ENCODE measurements at places on chromosomes 2 and 18.

DNA sequence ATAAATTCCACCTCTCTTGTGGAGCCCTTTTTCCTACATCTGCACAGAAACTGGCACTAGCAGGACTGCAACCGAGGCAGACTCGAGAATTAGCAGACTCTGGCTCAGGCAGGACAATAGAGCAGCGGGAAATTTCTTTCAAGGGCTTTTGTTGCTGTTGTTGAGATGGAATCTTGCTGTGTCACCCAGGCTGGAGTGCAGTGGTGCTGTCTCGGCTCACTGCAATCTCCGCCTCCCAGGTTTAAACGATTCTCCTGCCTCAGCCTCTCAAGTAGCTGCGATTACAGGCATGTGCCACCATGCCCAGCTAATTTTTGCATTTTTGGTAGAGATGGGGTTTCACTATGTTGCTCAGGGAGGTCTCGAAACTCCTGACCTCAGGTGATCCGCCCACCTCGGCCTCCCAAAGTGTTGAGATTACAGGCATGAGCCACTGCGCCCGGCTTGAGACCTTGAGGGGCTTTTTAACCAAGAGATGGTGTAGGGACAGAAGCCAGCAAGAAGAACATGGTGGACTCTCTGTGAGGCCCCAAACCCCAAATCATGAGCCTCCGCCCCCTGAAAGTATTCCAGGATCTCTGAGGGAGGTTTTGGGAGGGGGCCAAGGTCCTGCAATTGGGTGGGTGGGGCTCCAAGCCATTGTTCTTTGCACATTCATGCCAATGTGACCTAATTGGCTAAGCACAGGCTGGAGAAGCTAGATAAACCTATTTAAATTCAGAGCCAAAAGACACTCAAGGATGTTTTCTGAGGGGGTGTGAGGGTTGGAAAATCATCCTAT, 68.4 kb upstream of the MSH2 start:
- no peak for DNase-seq

- no peak for DNase-seq
Observed at GRCh38 chr2:178449700-178450523, 1.1 kb downstream of the PRKRA start.

DNA sequence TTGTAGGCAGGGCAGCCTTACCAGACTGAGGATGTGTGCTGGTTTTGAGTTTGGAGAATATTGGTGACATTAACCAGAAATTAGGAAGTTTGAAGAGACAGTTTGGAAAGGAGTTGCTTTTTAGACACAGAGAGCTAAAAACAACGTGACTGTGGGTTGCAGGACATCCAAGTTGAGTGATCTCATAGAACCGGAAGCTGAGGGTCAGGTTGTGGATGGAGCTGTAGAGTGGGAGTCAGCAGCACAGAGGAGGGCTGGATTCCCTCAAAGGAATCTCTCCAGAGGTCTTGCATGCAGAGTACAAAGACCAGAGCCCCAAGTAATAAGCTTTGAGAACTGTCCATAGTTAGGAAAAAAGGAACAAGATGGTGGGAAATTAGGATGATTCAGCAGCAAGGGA, 9.3 kb downstream of the MAPRE3 start:
- no peak for DNase-seq

DNA sequence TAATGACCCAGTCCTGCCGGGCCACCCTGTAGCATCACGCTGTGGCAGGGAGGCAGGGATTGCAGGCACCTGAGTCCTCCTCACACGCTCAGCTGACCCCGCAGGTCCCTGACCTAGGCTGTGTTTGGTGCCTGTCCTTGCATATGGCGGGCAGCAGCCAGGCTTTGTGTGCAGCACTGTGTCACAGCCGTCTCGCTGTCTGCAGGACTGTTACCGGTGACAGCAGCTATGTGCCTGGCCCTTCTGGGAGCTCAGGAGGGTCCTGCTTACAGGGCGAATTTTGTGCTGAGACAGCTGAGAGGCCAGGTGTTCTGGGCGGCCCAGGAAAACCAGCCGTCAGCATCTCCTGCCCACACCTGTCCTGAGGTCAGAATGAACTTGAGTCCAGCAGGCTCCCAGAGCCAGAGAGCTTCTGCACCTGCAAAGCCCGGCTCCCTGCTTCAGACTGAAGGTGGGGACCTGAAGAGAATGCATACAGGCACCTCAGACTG, 10.4 kb upstream of the ARID5A start:
- no peak for DNase-seq

- DNase-seq, result no peak
Observed at GRCh38 chr2:177396703-177397460, 4.3 kb downstream of the AGPS start.

GRCh38 chr18:22975508-22975907, 42.4 kb downstream of the RBBP8 start:
- no peak for DNase-seq

GRCh38 chr2:47359375-47359868, 43.5 kb upstream of the MSH2 start:
- DNase-seq, result no peak

DNA sequence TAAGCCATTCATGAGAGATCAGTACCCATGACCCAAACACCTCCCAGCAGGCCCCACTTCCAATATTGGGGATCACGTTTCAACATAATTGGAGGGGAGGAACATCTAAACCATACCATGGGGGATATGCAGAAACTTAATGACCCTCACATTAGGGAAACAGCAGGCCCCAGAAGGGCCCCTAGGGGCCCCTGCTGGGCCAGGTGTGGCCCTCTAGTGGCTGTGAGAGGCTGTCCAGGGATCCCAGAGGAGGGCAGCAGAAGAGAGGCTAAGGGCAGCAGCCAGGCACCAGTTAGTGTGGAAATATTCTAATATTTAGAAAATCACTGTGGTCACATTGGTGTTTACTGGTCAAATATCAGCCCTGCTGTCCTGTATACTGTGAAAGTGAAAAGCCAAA, 49.3 kb upstream of the ANKRD44 start:
- no peak for DNase-seq

All from CMK (cell line).